ENCODE measurements at places on chromosomes 5 and 9.

GRCh38 chr5:34915856-34916192 lies 313 bp downstream of the BRIX1 start:
- no peak for DNase-seq

DNA sequence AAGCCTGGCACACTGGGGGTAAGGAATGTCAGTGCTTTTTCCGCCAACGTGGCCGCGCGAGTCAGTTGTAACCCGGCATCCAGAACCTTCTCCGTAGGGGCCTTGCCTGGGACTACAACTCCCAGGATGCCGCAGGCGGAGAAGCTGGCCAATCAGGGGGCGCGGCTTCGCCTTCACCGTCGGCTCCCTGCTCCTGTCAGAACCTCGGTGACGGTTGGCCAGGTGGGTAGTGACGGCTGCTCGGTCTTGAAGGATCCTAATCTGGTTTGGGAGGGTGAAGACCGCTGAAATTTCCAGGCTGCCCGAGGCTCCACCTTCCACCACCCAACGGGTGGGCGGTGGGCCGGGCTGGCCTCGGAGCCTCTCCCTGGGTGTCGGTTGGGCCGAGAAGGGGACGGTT lies at the start of gene C5orf58:
TSS of gene C5orf58 (plus strand) at position 200 of the 400 bp plus-strand sequence. CDS start 1,992 bp downstream, outside the sequence.
- DNase-seq = no peak

DNA sequence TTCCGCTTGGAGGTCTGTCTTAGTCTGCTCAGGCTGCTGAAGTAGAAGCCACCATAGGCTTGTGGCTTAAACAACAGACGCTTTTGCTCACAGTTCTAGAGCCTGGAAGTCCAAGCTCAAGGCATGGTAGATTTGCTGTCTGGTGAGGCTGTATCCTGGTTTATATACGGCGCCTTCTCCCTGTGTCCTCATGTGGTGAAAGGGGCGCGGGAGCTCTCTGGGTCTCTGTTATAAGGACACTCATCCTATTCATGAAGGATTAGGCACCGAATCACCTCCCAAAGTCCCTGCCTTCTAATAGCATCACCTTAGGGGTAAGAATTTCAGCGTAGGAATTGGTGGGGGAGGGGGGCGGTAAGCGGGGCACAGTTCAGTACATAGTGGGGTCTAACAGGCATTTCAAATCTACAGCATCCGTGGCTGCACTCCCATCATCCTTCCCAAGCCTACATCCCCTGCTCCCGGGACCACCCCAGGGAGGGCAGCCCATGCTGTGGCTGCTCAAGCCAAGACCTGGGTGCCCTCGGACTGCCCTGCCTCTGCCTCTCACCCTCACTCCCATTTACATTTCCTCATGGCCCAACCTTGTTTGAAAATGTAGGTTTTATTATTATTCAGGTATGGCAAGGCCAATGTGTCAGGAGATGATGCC lies 15.1 kb upstream of the LPCAT1 start:
- DNase-seq = no peak

- no peak for DNase-seq
Observed at GRCh38 chr5:14133394-14133793, 9.7 kb upstream of the TRIO start.

- DNase-seq = no peak
Observed at GRCh38 chr5:62005551-62005950, 300.5 kb upstream of the KIF2A start.

- no peak for DNase-seq
Observed at GRCh38 chr5:111116550-111116949, 24.4 kb downstream of the WDR36 start.

GRCh38 chr5:111394586-111394985 lies 117.7 kb downstream of the STARD4 start:
- DNase-seq = no peak

- no peak for DNase-seq
Observed at GRCh38 chr9:128215491-128216409, 12.6 kb downstream of the DNM1 start.

DNA sequence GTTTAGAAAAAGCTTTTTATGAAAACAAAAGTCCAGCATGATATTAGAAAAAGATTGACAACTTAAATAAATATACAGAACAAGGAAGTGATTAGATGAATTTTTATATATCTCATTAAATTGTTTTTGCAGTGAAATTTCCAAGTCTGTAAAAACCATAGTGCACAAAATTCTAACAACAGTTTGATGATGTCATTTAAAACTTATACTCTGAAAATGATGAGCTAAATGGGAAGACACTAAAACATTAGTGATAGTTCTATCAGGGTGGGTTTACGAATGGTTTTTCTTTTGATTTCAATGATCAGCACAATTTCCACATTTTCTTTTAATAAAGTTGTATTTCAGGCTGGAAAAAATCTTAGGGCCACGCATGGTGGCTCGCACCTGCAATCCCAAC lies 126.4 kb upstream of the GPR151 start:
- no peak for DNase-seq

DNA sequence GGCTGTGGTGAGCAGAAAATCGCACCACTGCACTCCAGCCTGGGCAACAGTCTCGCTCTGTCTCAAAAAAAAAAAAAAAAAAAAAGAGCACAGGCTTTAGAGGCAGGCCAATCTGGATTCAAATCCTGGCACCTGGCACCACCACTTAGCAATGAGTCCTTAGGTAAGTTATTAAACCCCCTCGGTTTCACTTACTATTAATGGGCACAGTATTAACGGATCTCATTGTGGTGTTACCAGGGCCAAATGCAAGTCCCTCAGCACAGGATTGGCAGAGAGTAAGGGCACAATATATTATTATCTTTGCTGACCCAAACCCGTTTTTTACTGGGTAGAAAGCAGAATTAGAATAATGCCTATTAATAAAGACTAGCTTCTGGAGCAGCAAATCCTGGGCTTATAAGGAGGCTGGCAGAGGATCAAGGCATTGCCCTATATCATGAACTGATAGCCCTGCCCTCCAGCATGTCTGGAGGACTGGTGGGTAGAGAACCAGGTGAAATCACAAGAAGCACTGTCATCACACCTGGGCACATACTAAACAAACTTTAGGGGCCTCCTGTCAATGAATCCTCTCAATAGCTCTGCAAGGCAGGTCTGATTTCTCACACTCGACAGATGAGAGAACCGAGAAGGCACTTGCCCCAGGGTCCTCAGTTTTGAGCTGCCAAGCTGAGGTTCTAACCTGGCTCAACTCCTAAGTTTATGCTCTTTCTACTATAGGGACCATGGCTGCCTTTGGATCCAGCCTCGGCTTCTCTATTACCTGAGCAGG lies 17.7 kb downstream of the PCDHGC5 start:
- no peak for DNase-seq

GRCh38 chr5:100860407-100860806 lies 42.7 kb downstream of the ST8SIA4 start:
- DNase-seq = no peak

DNA sequence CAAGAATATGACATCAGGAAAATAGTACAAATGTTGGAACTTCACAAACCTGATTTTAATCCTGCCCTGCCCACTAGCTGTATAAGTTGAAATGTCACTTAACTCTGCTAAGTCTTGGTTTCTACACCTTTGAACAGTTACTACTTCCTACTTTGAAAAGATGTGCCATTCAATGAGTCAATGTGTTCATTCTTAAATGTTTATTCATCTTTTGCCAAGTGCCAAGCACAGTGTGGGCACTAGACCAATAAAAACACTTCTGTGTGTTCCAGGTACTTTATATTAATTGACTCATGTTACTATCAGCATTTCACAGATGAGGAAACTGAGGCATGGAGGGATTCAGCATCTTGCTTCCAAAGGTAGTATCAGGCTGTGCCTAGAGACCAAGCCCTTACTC lies 12.8 kb downstream of the PDCL start:
- no peak for DNase-seq

GRCh38 chr9:77808751-77809081 lies 160.6 kb upstream of the GNA14 start:
- DNase-seq = no peak

DNA sequence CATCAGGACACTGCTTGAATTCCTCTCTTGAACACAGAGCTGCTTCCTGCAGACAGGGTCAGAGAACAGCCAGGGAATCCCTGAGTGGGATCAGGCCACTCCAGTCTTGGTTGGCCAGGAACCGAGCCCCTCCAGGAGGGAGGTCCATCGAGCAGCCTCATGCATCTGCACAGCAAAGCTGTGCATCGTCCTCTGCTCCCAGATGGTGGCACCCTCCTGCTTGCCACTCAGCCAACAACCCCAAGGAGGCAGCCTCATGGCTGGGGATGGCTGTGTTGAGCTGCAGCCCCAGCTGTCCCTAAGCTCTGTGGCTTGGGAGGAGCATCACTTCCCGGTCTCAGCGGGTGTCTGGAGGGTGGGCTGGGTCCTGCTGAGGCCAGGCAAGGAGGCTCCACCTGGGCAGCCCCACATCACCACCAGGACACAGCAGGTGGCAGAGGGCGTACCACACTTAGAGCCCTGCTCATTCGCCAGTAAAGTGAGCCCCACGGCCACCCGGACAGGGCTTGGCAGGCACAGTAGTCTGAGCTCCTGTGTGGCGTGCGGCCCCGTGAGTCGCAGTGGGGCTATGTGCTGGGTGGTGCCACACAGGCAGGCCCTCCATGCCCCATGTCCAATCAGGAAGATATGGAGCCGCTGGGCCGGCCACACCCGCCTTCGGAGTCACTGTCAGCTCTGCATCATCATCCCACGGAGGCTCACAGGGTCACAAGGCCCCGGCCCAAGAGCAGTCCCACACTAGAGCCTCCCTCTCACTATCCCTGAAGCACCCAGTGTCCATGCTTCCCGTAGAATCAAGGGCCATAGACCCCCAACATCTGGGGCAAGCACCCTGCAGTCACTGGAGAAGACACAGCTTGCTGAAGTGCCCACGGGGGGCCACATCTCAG lies 11.9 kb downstream of the LPCAT1 start:
- peak; percentile 58 for DNase-seq

- DNase-seq = no peak
Observed at GRCh38 chr9:9498846-9499245, 1114.0 kb downstream of the PTPRD start.

DNA sequence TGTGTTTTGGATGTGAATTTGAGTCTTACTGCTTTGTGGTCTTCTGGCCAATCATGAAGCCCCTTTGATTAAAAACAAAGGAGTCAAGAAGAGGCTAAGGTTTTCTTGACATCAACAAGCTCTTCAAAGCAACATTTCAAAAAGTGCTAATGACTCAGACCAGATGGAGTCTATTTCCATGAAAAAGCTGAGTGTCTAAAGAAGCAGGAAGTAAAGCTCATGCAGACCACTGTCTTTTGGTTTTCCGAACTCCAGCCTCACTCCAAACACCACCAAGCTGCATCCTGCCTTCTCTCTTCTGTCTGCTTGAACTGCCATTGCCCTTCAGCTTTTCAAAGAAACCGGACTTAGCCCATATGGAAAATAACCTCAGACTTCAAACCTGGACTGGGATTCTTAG lies 115.2 kb downstream of the PRDM6 start:
- no peak for DNase-seq

- DNase-seq = no peak
Observed at GRCh38 chr5:16736158-16736995, 119.6 kb upstream of the RETREG1 start.

DNA sequence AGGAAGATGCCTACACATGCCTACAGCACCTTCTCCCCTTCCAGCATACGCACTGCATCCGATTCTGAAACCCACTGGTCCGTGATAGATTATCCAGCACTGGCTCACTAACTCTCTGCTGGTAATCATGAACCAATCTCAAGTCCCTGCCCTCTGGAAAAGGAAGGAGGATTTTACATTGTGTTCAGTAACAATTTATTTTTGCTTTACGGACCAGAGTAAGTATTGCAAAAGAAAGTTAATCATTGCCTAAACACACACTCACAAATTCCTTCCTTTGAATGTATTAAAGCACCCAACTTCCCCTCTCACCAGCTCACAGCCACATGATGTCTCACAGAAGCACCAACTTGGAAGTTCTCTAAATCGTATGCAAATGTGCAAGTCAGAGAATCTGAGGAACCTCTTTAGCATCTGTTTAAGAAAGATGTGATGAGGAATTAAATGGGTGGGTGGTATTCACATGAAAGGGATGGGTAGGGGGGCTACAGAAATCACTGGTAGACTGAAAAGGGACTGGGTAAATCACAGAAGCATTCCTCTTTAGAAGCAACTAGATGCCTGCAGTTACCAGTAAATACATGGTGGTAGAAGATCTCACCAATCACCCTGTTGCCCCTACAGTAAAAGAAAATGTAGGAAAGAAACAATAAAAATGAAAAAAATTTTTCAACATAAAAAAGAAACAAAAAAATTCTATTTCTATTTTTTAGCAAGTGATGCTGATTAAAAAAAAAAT lies 8.4 kb downstream of the GNAQ start:
- no peak for DNase-seq

DNA sequence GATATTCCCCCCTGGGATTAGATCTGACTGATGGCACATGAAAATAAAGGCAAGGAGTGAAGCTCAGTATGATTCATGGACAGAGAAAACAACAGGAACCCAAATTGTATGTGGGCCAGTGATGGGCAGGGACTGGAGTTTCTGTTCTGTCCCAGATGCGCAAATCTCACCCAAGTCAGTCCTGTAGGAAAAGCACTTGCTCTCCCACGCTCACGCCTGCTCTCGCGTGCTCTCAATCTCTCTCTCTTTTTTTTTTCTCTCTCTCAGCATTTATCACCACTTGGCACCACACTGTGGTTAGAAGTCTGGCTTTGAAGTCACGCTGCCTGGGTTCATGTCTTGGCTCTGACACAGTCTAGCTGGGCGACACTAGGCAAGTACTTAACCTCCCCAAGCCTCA lies 106.5 kb upstream of the LRRTM2 start:
- DNase-seq = no peak

DNA sequence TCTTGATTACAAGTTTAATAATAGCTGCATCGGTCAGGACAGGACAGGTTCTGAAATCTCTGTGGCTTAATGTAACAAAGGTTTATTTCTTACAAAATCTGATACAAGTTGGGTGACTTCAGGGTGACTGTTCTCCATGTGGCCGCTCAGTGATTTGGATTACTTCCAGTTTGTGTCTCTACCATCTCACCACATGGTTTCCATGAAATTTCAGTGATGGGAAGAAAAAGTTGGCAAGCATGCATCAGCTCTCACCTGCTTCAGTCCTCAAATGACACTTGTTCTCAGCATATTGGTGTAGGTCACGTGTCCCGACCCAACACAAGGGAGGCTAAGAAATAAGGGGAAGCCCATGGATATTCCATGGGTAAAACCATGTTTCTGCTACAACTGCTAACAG lies 7.8 kb upstream of the TMEM268 start:
- DNase-seq = no peak

GRCh38 chr5:73387149-73387591 lies 61.4 kb downstream of the FOXD1 start:
- no peak for DNase-seq
